ENCODE measurements at places on chromosomes 12 and 14.
A peak's percentile ranks its signal among the peaks of the same experiment; 100 is the strongest.

- DNase-seq, result no peak
Observed at GRCh38 chr12:88677464-88677863, 97.2 kb upstream of the KITLG start.

GRCh38 chr14:75279153-75279762 is 630 bp downstream of the FOS start:
- peak; percentile 54 for DNase-seq

DNA sequence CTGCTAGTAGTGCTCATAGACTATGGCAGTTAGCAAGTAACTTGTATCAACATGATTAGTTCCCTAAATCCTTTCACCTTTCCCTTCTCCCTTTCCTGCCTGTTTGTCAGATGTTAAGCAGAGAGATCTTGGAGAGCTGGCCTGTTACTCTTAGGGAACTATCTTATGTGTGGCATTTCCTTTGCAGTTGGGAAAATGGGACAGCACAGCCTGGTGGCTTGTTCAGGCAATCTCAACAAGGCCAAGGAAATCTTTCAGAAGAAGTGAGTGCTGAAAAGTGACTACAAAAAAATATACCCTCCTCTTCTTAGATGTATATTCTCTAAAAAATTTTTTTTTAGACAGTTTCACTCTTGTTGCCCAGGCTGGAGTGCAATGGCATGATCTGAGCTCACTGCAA is 7.4 kb downstream of the PARP2 start:
- no peak for DNase-seq

DNA sequence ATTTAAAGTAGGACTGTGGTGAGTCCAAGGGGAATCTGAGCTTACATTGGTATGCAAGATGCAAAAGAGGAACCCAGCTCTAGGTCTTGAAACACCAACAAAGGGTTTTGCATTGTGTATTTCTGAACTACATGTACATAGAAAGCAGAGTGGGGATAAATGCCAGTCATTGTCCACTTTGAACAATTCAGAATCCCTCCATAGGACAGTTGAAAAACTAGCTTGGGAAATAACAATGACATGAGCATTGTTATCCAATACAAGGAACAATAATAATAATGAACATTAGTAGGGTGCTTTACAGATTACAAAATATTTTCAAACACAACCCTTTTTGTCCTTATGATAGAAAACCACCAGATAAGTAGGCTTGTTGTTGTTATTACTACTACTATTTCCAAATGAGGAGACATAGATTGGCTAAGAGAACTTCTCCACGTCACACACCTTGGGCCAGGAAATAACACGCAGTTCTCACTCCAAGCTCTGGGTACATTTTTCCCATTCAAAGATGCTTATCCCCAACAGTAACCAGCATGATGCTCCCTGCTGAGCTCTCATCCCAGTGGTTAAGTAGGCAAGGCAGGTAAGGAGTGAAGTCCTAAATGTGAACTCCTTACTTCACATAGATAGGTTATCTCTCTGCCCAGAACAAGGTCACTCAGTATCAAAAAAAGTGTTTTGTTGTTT is 51.7 kb upstream of the RASSF8 start:
- no peak for DNase-seq

- no peak for DNase-seq
Observed at GRCh38 chr12:41980390-41980789, 164.3 kb downstream of the GXYLT1 start.

GRCh38 chr12:55226523-55226922 is 5.7 kb downstream of the OR10A7 start:
- DNase-seq, result no peak

- DNase-seq, result peak; percentile 90
Observed at GRCh38 chr12:51951199-51951842, at the start of gene ACVR1B. ACVR1B (plus strand) TSS chr12:51951699; CDS start chr12:51951744, 45 bp downstream.

DNA sequence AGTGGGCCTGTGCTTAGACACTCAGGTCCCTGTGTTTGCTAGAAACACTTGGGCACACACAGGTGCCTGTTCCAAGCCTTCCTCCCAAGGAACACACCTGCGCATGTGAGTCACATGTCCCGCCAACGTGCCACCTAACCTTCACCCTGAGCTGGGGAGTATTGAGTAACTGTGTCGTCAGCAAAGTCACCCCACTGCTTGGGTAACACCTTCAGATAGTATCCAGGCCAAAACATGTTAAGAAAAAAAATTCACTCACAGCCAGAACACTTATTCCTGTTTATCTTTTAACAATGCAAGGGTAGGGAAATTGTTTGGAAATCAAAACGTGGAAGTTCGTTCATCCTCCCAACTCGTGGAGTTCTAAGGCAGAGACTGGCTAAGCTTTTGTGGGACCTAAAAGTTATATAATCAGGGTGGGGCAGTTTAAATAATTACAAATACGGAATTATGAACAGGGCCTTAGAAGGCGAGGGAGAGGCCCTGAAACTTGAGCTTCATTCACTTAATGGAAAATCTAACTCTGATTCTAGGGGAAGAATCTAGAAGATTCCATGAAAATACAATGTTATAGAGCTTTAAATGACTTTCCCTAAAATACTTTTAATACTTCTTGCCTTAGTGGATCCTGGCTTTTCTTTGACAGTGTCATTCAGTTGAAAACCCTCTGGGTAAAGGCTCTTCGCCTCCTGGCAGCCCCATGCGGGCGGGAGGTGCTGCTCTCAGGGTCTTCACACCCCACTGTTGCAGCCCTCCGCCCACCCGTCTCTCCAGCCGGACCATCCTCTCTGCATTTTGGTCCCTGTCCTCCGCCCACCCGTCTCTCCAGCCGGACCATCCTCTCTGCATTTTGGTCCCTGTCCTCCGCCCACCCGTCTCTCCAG is 30.3 kb upstream of the ADIPOR2 start:
- no peak for DNase-seq

DNA sequence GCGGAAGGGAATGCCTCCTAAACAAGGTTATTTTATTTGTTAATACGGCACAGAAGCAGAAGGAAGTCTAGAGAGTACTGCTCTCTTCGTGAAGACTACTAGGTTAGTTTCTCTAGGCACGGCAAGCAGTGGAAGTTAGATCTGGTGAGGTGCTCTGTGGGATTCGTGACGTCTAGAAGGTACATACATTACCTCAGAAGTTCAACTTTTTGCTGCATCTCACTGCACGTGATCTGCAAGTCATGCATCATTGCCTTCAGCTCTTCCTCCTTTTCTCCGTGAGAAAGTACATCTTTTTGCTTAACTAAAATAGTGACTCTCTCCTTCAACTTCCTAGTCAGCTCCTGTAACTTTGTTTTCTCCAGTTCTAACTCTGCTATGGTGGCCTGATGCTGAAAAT is 74.7 kb downstream of the NIN start:
- no peak for DNase-seq

Data from nephron progenitor cell (in vitro differentiated cells).